ENCODE measurements at places on chromosomes 2 and 18.
A peak's percentile ranks its signal among the peaks of the same experiment; 100 is the strongest.

- no peak for DNase-seq
Measured at GRCh38 chr2:237759176-237759575, 39.4 kb upstream of the RBM44 start.

DNA sequence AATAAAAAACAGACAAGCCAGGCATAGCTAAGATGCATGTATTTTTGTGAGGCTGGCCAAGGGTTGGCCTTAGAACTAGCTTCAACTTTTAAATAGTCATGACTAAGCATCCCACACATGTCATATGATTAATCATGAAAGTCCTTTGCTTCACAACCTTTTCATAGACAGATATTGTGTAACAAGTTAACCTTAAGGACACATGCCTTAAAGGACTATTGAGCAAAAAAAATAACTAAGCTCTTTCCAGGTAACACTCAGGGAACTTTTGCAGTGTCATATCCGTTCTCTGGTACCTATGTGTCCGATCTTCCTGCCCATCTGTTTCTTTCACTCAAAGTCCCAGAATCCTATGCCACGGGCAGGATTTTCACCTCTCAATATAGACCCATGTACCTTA lies 498.4 kb downstream of the STK39 start:
- DNase-seq, result peak; percentile 43

GRCh38 chr18:39037925-39038324 lies 1472.3 kb upstream of the CELF4 start:
- DNase-seq, result no peak

- DNase-seq, result no peak
Measured at GRCh38 chr18:37711766-37712505, 146.3 kb upstream of the CELF4 start.

DNA sequence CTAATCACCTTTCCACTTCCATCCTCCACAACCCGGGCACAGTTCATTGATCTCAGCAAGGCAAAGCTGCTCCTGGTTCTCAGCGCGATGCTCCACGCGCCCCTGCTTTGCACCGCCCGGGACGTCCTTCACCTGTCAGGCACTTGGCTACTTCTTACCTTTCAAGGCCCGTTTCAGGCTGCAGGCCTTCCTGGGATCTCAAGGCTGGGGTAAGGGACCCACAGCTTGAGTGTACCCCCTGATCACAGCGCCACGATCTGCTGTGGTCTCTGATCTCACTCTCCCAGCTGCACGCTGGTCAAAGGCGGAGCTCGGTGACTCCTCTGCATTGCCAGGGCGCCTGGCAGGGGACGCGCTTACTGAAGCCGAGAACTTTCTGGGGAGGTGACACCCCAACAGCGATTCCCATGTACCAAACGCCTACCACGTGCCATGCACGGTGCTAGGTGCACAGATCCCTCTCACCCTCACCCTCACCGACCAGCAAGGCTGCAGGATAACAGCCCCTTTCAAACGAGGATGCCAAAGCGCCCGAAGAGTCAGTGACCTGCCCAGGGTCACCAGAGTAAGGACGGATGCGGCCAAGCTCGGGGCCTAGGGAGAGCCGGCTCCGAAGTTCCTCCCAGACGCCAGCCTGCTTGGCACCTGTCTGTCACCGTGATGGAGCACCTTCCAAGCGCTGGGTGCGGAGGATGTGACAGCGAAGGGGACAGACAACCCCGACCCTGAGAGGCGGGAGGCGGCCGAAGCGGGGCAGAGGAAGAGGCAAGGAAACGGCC lies 818 bp downstream of the ITGB1BP1 start:
- no peak for DNase-seq

GRCh38 chr2:2768476-2768875 lies 437.4 kb upstream of the MYT1L start:
- DNase-seq, result no peak

DNA sequence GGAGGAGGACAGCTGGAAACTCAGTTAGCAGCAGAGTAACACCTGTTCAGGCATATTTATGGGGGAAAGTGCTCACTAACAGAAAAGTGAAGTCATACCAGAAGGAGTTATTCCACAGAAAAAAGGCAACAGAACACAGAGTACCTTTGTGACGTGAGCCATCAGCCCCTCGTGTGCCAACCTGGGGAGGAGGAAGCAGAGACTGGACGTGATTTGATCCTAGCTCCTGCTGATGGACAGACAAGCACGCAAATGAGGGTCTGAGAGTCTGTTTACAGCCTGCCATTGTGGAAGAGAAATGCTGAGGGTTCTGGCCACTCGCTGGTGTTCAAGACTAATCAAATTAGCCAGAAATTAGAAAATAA lies 120.7 kb downstream of the ZNF521 start:
- DNase-seq, result no peak

DNA sequence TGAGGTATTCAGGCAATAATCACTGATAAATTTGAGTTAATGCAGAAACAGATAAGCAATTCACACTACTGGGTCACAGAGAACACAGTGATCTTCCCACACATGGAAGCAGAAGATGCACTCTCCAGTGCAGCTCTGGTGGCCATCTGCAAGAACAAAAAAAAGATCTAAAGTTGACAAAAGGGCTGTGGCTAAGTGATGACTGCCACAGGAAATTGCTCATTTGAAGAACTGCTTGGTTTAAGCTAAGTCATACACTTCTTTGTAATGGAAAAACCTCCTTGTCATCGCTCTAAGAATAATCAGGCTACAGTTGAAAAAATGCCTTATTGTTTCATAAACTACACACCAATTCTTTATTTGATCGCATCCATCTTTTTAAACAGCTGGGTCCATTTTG lies 115.1 kb downstream of the DTNB start:
- peak; percentile 50 for DNase-seq

- no peak for DNase-seq
Measured at GRCh38 chr18:48430150-48430549, 21.0 kb upstream of the ZBTB7C start.

DNA sequence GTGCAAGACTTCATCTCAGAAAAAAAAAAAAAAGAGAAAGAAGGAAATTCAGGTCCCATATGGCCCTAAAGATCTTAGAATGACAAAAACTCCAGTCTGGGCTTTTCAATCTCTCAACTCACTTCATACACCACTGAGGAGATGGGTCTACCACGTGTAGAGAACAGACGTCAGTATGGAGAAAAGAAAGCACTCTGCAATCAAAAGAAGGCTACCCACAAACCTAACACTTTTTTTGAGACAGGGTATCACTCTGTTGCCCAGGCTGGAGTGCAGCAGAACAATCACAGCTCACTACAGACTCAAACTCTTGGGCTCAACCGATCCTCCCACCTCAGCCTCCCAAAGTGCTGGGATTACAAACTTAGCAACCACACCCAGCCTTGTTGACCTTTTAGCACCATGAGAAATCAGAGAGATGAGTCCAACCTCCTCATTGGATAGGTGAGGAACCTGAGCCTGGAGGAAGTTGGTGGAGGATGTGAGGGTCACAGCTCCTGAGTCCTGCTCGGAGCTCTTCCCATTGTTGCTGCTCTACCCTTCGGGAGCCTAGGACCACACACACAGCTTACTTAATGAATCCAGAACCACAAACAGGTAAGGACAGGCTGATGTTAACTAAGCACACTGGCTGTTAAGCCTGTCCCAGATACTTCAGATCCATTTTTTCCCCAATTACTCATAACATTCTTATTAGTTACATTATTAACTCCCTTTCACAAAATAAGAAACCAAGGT lies 23.7 kb downstream of the TBC1D8 start:
- DNase-seq, result no peak

DNA sequence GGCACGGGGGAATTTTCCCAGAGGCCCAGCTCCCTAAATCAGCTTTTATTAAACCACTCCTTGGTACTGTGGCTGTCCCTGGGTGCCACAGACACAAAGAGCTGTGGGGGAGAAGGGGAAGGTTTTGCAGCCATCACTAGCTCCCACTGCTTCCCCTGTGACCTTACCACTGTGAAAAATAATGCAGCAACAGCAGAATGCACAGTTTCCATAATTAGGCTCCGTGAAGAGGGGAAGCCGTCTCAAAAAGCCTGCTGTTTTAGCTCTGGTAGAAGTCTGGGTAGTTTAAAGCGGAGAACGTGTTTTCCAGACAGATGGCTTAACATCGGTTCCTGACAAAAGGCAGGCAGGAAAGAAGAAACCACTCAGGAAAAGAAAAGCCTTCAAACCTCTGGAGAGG lies 27.5 kb upstream of the CAB39 start:
- no peak for DNase-seq

DNA sequence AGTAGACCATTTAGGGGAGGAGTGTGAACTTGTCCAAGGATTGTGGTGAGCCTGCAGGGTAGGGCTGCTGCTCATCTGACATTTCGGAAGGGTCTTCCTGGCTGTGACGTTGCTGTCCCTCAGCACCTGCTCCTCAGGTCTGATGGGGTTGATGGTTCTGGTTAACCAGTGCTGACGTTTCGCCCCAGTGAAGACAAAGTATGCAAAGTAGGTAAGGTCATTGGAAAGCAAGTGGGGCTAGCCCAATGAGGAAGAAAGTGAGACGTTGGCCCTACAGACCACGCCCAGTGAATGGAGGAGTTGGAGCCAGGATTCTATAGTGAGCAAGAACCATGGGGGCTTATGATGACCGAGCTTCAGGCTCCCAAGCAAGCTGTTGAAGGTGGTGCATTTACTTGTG lies 33.4 kb upstream of the ZNF396 start:
- DNase-seq, result no peak

DNA sequence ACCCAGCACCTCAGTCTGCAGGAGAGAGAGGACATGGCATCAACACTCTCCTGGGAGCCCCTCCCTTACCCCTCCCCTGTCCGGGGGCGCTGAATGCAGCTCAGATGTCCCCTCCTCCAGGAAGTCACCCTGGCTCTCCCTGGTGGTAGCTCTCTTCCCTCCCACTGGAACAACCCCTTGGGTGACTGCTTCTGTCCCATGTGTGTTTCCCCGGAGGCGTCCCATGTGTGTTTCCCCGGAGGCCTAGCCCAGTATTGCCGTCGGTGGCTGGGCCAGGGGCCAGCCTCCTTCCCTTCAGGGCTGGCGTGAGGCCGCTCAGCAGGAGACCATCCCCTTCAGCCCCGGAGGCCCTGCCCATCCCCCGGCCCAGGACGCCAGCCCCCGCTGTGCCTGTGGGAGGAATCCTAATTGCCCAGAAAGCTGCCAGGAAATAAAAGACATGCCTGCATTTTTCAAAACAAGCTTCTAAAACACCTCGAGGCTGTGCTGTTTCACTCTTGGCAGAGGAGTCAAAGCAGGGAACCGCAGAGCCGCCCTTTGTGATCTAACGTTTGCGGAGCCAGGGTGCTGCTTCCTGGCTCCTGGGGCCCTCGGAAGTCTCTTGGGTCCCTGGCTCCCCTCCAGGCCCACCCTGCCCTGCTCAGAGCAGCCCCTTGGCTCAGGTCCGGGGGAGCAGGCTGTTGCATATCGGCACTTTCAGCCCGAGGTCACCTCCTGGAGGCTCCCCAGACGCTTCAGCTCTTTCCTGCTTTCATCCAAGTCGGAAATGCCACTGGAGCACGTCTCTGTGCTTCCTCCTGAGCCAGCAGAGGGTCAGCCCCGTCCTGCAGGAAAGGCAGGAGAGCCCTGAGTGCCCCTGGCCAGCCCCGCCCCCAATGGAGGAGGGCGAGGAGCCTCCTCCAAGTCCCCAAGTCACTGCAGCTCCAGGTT lies 11.4 kb downstream of the SNED1 start:
- DNase-seq, result peak; percentile 93

Measured in choroid plexus epithelial cell (primary cell).